ENCODE measurements at places on chromosomes 2 and 18. TPM values are rescaled to one million over a fixed set of nuclear protein-coding genes. Genes with fewer than 3 reads are reported as not detected.

Gene IL1R2
- 0.50 TPM for total RNA-seq

Gene NCKAP5
- under 0.01 TPM for total RNA-seq

Gene KANSL1L
- total RNA-seq = 6.1 TPM

Gene CYP20A1
- 12.8 TPM for total RNA-seq

Gene FEV
- not detected for total RNA-seq

Data from bronchus fibroblast of lung (primary cell).